Eye (tissue), 1 donor: ENCODE measurements at places on chromosomes 3 and 15.

GRCh38 chr15:77624868-77625267 lies 7.8 kb downstream of the LINGO1 start:
- no peak for DNase-seq

DNA sequence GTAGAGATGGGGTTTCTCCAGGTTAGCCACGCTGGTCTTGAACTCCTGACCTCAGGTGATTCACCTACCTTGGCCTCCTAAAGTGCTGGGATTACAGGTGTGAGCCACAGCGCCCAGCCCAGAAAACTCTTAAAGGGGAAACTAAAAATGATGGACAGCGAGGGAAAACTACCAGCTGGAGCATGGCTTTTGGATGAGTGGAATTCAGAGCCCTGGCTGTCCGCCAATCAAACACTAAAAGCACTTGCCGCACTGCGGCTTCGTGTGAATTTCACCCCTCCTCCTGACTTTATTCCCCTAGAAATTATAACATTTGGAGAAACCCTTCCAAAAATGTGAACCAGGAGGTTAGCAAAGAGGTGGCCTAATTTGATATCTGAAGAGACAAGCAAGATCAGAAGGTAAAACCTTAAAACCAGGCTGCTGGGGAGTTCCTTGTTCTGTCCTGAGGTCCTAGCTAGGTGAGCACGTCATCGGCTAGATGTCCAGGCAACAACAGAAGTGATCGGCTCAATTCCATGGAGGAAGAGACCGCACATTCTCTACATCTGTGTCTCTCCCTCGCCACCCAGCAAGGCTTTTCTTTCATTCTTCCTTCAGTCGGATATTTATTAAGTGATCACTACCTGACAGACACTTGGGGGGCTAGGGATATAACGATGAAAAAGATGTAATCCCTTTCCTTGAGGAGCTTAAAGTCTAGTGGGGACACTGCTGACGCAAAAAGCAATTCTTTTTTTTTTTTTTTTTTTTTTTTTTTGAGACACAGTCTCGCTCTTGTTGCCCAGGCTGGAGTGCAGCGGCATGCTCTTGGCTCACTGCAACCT lies 1.7 kb downstream of the TM4SF19 start:
- no peak for DNase-seq

DNA sequence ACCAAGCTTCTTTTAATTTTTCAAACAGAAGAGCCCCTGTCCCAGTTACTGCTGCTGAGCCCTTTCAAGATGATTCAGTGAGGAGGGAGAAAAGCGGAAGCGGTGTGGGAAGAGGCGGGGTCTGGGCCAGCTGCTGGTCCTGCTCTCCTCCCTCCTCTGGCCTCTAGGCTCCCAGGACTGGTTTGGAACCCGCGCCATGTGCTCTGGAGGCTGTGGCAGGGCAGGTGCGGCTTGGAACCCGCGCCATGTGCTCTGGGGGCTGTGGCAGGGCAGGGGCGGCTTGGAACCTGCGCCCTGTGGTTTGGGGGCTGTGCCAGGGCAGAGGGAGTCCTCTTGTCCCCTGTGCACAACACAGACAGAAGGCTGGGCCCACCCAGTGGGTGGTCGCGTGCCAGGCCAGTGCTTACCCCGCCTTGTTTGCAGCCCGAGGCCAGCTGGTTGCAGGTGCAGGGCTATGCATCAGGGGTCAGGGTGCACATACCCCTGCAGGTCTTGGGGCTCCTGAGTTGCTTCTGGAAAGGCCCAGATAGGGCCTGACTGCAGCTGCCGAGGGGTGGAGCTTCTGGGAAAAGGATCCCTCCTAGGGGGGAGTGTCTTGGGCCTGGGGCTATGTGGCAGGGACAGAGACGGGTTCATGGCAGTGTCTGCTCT lies 12.2 kb downstream of the ALG1L2 start:
- DNase-seq: peak; percentile 49

DNA sequence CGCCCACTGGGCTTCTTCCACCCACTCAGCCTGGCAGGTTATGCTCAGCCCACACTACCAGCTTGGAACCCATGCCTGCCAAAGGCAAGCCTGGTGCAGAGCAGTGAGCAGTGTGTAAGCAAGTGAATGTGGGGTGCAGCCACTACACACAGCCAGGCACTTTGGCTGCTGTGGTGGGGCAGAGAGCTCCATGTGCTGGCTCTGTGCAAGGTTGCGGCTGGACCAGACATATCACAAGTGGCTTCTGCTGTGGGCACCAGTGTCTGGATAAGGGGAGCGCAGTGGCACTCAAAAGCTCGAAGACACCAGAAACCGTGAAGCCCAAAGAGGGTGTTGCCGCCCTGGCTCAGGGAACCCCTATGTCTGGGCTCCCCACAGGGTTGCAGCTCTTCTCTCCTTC lies 563.7 kb downstream of the SI start:
- no peak for DNase-seq

DNA sequence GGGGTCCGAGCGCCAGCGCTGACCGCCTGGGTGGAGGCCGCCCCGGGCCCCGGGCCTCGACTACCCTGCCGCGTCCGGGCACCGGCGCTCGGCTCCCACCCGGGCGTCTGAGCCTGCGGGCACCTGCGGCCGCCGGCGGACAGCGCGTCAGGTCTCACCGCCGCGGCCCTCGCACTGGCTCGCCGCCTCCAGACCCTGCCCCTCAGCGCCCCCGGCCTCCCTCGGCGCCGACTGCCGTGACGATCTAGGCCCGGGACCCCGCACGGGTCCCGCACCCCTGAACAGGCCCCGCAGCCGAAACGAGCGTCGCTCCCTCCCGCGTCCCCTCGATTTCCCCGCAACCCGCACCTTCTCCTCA lies 297 bp downstream of the PRC1 start:
- no peak for DNase-seq

DNA sequence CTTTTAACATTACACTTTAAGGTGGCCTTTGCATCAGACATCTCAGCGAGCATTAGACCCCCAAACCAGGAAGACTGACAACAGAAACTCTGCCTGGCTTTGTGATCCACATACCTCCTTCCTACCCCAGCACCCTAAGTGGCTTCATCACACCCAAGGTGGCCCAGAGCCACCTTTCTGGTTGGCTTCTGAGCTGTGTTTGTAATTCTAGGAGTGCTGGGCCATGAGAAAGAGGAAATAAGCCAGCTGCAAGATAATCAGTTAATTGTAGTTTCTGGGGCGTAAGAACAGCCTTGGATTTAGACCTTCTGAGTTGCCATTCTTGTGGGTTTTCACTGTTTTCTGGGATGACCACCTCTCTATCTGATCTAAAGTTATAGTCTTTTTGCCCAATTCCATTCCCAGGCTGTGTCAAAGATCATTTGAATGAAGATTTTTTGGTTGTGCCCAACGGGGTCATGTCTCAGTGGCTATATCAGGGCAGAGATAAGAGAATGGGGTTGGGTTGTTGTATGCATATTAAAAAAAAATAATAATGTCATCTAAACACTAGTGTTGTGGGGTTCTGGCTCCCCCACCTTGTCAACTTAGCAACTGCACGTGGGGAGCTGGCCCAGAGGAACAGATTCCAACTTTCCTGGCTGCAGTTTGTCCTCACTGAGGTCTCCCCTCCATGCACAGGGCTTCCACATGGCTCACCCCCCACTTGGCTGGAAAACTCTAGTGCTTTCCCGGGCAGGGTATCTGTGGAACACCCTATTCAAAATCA lies 234.8 kb upstream of the WNT5A start:
- peak; percentile 42 for DNase-seq

- peak; percentile 98 for DNase-seq
These were observed at the start of gene NDUFAF3 for GRCh38 chr3:49021813-49022687. Gene NDUFAF3, plus strand, starts transcription at chr3:49022121. Its CDS starts 24 bp downstream, at chr3:49022145.

GRCh38 chr15:67135494-67135893 lies 70.1 kb downstream of the SMAD3 start:
- peak; percentile 59 for DNase-seq

GRCh38 chr3:39101022-39101689 lies 6.3 kb downstream of the GORASP1 start:
- peak; percentile 45 for DNase-seq

- DNase-seq: peak; percentile 49
These were observed 949 bp upstream of the MITF start for GRCh38 chr3:69738315-69738714.
